Colonic mucosa (tissue), 4 donors: ENCODE measurements at places on chromosomes 1 and 21.

DNA sequence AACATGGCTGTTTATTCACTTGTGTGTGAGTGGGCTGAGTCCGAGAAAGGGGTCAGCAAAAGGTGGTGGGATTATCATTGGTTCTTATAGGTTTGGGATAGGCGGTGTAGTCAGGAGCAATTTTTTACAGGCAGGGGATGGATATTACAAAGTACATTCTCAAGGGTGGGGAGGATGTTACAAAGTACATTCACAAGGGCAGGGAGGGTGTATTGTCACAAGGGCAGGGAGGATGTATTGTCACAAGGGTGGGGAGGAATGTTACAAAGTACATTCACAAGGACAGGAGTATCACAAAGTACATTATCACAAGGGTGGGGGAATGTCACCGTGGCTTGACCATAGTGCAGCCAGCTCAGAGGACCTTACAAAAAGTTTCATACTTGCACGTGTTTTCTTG, 31.1 kb upstream of the ITLN2 start:
- no peaks in the 10 kb centered on the region for H3K36me3 ChIP-seq
- DNase-seq: no peak
- H3K4me1 ChIP-seq: no peaks in the 10 kb centered on the region
- H3K27ac ChIP-seq: no peak overlapping the region
- H3K4me3 ChIP-seq: no peak overlapping the region
- H3K27me3 ChIP-seq: peaks cover 3% of the 10 kb centered on the region

DNA sequence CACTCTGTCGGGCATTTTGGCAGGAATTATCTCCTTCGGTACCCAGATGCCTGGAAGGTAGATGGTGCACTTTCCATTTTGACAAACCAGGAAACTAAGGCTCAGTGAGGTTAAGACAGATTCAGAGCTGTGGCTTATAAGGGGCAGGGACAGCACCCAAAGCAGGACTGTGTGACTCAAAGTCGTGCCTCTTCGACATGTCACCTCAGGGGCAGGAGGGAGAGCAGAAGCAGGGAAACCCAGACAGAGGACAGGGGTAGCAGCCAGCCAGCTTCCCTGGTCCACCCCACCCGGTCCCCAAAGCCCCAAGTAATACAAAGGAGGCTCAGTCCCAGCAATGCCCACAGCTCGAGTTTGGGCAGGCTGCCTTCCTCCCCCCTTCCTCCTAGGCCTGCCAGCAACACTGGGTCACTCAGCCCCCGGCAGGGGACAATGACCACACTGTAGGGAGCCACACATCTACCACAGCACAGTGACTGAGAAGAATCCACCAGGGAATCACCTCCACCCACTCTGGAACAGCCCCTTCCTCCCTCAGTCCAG, 2.5 kb downstream of the RHOC start:
- H3K27me3 ChIP-seq: no peaks in the 10 kb centered on the region
- peaks cover 5% of the 10 kb centered on the region for H3K36me3 ChIP-seq
- no peak for DNase-seq
- peaks cover 34% of the 10 kb centered on the region for H3K4me1 ChIP-seq
- H3K27ac ChIP-seq: peak overlapping the region; percentile 96

GRCh38 chr1:38246955-38247952, 200.7 kb upstream of the POU3F1 start:
- no peaks in the 10 kb centered on the region for H3K27me3 ChIP-seq
- no peak overlapping the region for H3K27ac ChIP-seq
- no peak overlapping the region for H3K4me3 ChIP-seq
- H3K4me1 ChIP-seq: peaks cover 3% of the 10 kb centered on the region
- DNase-seq: peak; percentile 55

DNA sequence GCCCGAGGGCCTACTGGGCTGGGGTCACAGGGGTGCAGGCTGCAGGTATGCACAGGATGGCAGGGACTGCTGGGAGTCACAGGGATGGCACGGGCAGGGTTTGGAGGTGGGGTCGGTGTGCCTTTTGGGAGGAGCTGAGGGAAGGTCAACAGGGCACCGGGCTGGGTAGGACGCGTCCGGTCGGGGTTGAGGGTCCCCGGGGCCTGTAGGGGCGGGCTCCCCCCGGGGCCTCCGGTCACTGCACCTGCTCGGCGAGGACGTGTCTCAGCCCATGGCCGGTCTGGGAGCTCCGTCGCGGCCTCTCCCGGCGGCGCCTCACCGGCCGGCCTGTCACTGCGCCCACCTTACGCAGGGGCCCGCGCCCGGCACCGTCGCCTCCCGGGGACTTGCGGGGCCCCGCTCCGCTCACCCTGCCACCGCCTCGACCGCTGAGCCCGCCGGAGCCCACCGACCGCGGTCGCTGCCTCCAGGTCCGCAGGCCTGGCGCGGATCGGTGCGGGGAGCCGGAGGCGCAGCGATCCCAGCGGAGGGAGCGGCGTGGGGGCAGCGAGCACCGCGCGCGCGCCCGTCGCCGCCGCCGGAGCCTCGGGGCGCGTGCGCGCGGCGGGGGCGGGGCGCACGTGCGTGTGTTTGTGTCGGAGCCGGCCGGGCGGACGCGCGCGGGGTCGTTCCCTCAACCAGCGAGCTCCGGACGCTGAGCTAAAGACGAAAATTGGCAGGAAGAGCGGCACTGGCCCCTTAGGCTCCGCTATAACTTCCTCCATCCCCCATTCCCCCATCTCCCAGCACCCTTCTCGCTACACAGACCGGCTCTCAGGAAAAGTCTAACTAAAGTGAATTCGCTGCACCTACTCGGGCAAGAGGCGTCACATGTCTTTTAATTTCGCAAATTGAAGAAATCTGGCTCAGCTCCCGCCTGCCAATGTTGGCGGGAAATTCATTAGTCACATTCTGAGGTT, at the start of gene AMIGO1:
TSS of gene AMIGO1 (minus strand) at position 552 of the 959 bp plus-strand sequence. CDS start 815 bp downstream, outside the sequence.
- H3K36me3 ChIP-seq: no peaks in the 10 kb centered on the region
- peak within 1 kb of the TSS; percentile 73 for H3K4me3 ChIP-seq
- H3K4me1 ChIP-seq: no peaks in the 10 kb centered on the region
- DNase-seq: peak; percentile 53
- no peaks in the 10 kb centered on the region for H3K27me3 ChIP-seq
- H3K27ac ChIP-seq: no peak within 1 kb of the TSS

GRCh38 chr1:194233069-194233468, 1046.7 kb upstream of the B3GALT2 start:
- H3K4me3 ChIP-seq: no peak overlapping the region
- DNase-seq: no peak
- H3K4me1 ChIP-seq: no peaks in the 10 kb centered on the region
- H3K27ac ChIP-seq: no peak overlapping the region
- H3K36me3 ChIP-seq: no peaks in the 10 kb centered on the region

- H3K27ac ChIP-seq: no peak overlapping the region
- no peaks in the 10 kb centered on the region for H3K36me3 ChIP-seq
- DNase-seq: no peak
- no peak overlapping the region for H3K4me3 ChIP-seq
- no peaks in the 10 kb centered on the region for H3K27me3 ChIP-seq
- H3K4me1 ChIP-seq: no peaks in the 10 kb centered on the region
These were observed 428.2 kb downstream of the MRPL39 start for GRCh38 chr21:25179116-25179515.

DNA sequence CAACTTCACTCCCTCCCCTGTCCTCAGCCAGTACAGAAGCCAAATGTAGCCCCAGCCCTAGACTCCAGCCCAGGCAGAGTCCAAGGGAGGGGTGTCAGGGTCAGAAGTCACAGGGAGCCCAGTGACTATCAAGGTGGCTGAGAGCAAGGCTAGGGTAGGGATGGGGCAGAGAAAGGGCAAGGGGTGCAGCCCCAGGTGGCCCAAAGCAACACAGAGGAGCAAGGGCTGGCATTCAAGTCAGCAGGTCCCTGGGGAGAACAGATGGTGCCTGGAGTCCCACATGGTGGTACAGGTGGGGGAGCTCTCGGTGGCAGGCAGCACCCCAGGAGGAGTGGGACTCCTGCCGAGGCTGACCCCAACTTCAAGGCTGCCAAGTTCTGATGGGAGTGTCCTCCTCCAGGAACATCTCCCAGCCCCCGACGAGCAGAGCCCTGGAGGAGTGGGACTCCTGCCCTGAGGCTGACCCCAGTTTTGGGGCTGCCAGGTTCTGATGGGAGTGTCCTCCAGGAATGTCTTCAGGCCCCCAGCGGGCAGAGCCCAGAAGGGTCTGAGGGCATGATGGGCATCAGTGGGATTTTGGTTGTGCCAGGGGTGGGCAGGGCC, 3.7 kb upstream of the DVL1 start:
- no peak overlapping the region for H3K27ac ChIP-seq
- no peak overlapping the region for H3K4me3 ChIP-seq
- peaks cover under 1% of the 10 kb centered on the region for H3K4me1 ChIP-seq
- H3K36me3 ChIP-seq: no peaks in the 10 kb centered on the region

DNA sequence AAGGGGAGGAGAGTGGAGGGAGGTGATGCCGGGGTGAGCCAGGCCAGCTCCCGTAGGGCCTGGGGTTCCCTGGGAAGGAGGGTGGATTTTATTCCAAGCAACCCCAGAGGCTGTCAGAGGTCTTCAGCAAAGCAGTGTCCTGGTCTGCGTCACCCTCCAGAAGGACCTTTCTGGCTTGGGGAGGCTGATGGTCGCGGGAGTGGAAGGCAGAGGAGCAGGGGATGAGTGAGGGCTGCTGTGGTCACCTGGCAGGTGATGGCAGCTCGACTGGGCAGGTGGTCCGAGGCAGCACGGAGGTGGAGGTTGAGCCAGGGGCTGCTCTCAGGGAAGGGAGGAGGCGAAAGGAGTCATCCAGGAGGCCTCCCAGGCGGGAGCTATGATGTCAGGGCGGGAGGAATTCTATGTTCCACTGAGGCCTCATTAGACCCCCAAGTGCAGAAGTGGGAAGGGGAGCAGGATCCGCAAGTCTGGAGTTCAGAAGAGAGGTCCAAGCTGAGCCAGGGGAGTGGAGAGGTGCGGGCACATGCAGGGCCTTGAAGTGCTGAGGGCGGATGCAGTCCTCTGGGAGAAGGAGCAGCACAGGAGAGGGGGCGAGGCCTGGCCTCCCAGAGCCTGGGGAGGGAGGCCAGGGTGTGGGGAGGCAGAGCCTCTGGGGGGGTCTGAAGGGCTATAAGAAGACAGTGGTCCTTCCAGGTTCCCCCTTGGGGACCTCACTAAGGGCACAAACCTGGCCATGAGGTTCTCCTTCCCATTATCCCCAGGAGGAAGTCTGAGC, 33.3 kb downstream of the BMP8A start:
- no peaks in the 10 kb centered on the region for H3K4me1 ChIP-seq
- no peaks in the 10 kb centered on the region for H3K36me3 ChIP-seq
- no peak overlapping the region for H3K27ac ChIP-seq
- no peak overlapping the region for H3K4me3 ChIP-seq

DNA sequence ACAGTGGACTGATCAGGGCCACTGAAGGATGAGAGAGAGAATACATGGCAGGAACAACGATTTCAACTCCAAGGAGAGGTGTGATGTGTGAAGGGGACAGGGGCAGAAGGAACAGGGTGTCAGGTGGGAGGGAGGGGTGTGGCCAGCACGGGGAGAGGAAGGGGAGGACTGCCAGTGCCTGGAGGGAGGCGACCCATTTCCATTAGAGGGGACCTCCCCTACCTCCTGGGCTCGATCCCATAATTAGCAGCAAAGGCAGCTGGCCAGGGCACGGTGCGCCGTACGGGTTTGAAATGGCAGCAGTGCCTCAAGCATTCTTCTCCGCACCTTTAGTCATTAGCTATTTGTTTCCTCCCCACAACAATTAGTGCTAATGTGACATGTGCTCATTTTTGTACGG, 22.7 kb downstream of the CRYAA start:
- no peaks in the 10 kb centered on the region for H3K27me3 ChIP-seq
- no peaks in the 10 kb centered on the region for H3K36me3 ChIP-seq

DNA sequence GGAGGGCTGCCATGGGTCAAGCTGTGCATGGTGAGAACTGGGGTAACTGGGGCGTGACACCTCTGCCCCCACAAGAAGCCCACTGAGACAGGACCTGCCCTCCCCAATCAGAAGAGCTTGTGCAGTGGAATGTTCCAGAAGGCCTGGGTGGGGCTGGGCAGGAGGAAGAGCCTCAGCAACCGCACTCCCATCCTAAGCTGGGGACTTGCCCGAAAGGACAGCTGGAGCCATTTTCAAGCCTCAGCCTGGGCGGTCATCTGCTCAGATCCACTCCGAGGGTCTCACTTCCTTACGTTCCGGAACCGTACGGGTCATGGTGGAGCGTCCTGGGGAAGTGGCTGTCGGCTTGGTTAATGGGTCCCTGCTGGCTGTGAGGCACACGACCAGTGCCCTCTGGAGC, 158.6 kb upstream of the ARHGEF16 start:
- H3K36me3 ChIP-seq: no peaks in the 10 kb centered on the region
- no peak overlapping the region for H3K4me3 ChIP-seq
- no peaks in the 10 kb centered on the region for H3K27me3 ChIP-seq
- H3K27ac ChIP-seq: no peak overlapping the region
- no peak for DNase-seq

DNA sequence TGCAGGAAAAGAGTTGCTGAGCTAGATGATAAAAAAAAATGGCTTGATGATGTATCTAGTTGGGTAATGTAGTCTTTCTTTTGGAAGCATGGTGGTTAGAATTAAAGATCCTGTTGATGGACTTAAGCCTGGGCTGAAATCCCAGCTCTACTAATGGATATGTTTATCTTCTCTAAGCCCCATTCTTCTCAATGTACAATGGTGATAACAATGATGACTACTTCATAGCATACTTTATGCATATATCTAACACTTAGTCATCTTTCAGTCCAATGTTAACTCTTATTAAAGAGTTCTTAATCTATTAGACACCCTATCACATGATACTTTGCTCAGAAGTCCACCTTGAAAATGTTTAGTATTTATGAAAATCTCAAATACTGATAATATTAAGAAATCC, 189.5 kb downstream of the PLA2G4A start:
- no peak overlapping the region for H3K4me3 ChIP-seq
- no peaks in the 10 kb centered on the region for H3K27me3 ChIP-seq
- DNase-seq: no peak
- no peak overlapping the region for H3K27ac ChIP-seq
- H3K36me3 ChIP-seq: no peaks in the 10 kb centered on the region
- H3K4me1 ChIP-seq: no peaks in the 10 kb centered on the region

GRCh38 chr1:180922631-180923015, 9.9 kb downstream of the KIAA1614 start:
- DNase-seq: no peak
- H3K36me3 ChIP-seq: no peaks in the 10 kb centered on the region
- no peaks in the 10 kb centered on the region for H3K27me3 ChIP-seq
- H3K27ac ChIP-seq: no peak overlapping the region
- no peak overlapping the region for H3K4me3 ChIP-seq
